ENCODE measurements at places on chromosomes 1 and 21.
A peak's percentile ranks its signal among the peaks of the same experiment; 100 is the strongest.

GRCh38 chr1:18951818-18952391, 4.6 kb downstream of the IFFO2 start:
- no peak for DNase-seq

DNA sequence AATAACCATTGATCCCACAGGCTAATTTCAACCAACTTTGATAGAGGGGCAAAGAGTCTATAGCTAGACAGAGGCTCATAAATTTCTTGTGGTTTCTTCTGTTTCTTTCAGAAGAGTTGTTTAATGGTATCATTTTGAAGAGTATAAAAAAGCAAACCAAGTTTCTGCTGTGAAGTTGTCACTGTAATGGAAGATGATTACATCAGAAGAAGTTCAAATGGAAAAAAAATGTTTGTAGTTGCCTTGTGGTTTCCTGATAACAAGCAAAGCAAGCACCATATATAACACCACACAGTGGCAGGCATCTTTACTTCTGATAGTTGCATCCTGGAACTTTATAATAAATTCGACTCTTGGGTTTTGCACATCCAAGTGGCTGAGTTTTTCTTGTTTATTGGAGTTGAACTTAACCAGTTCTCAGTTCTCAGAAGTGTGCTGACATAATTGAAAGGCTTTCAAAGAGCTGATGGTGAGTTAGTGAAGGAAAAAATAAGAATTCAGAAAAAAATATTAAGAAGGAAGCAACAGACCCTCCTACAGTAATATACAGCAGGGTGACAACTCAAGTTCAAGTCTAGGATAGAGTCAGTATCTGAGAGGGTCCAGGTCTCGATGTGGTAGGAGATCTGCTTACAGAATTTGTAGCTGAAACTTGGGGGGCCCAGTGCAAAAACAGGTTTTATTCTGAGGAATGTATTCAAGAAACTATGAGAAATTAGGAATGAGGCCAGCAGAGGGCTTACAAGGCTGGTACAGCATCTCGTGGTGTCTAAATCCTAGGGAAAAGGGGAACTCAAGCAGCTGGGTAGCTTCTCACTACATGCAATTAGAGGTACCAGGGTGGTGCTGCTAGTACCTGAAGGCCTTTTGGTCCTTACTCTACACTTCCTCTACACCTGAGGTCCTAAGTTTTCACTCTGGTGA, 123.5 kb downstream of the CRB1 start:
- no peak for DNase-seq

GRCh38 chr1:17922833-17923232, 167.7 kb downstream of the ACTL8 start:
- peak; percentile 21 for DNase-seq

DNA sequence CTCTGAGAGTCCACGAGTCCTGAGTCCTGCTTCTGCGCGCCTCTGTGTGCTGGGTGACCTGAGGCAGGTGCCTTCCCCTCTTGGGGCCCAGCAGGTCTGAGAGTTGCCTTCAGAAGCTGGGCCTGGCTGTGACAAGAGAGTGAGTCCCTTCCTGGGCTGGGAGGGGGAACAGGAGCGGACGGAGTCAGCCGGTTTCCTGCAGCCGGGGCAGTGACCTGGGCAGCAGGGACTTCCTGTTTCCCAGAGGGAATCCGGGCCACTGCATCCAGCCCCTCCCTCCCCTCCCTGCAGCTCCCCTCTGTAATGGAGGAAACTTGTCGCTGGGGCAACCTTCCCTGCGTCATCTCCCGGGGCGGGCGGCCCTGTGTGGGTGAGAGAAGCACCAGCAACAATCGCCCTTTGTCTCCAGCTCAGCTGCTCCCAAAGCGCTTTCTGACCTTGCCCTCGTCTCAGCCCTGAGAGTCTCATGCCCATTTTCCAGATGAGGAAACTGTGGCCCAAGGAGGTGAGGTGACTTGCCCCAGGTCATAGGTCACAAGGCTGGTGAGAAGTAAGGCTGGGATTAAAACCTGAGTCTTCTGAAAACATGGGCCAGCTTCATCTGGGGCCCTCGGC, 61.1 kb downstream of the SDC3 start:
- peak; percentile 90 for DNase-seq

DNA sequence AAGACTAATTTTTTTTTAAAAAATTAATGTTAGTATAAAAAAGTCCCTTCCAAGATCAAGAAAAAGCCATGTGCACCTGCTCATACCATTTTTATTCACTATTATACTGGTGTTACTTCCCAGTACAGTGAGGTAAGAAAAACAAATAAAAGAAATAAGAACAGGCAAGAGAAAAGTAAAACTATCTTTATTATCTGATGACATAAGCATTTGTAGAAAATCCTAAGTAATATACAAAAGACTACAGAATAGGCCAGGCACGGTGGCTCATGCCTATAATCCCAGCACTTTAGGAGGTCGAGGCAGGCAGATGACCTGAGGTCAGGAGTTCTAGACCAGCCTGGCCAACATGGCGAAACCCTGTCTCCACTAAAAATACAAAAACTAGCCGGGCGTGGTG, 65.3 kb downstream of the SRSF11 start:
- DNase-seq, result no peak

DNA sequence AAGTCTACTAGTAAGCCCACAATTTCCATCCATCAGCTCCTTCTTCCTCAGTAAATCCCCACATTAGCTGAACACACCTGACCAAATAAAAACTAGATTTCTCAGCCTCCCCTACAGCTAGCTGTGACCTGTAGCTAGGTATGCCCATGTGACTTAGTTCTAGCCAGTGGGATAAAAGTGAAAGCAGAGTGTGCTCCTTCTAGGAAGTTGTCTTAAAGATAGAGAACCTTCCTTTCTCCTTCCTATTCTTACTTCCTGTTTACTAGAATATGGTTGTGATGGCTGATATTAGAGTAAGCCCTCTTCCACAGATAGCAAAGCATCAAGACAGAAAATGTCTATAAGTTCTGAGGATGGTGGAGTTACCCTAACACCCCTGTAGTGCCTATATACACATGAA, 67.0 kb downstream of the PIK3R3 start:
- no peak for DNase-seq

GRCh38 chr1:116107371-116107770, 3.8 kb upstream of the MAB21L3 start:
- DNase-seq, result no peak
